ENCODE measurements at places on chromosomes 13 and 19.

DNA sequence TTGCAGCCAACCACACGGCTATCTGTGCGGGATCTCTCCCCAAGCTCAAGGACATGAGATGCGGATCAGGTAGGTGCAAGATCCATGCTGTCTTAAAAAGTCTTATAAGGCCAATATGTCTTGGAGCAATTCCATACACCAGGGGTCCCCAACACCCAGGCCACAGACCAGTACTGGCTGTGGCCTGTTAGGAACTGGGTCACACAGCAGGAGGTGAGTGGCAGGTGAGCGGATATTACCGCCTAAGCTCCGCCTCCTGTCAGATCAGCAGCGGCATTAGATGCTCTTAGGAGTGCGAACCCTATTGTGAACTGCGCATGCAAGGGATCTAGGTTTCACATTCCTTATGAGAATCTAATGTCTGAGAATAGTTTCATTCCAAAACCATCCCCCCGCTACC is 68.8 kb upstream of the ZNF599 start:
- DNase-seq, result no peak

DNA sequence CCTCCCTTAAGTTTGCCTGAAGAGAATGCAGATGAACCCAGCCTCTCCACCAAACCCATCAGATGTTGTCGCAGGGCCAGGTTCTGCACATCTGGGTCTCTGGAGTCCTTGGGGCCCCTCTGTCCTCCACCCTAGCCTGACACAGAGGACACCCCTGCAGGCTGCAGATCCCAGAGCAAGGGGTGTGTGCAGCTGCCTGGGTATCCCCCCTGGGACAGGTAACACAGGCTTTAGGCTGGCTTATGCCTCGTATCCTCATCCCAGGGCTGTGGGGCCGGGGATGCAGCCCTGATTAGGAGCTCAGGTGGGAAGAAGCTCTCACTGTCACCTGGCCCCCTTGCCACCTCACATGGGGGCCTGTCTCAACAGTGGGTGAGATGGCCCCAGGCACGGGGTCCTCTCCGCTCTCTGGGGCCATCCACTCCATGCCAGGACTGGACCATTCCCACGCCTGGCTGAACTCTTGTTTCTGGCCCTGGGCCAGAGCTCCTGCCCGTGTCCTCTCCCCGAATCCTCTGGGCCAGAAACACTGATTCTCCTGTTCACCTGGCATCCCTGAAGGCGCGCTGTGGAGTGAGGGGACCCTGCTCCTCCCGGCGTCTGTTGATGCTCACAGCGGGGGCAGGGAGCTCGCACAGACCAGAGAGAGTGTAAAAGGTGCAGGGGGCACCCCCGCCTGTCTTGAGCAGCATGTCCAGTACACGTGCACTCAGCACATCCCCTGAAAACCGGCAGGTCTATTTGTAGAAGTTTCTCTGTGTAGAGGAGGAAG is 38.7 kb upstream of the TPM4 start:
- no peak for DNase-seq

- no peak for DNase-seq
Observed at GRCh38 chr19:57560049-57560491, 407 bp upstream of the ZNF550 start.

- DNase-seq, result no peak
Observed at GRCh38 chr19:5827891-5828660, 11.4 kb downstream of the FUT6 start.

GRCh38 chr13:20525144-20525600 is 485 bp downstream of the CRYL1 start:
- no peak for DNase-seq

DNA sequence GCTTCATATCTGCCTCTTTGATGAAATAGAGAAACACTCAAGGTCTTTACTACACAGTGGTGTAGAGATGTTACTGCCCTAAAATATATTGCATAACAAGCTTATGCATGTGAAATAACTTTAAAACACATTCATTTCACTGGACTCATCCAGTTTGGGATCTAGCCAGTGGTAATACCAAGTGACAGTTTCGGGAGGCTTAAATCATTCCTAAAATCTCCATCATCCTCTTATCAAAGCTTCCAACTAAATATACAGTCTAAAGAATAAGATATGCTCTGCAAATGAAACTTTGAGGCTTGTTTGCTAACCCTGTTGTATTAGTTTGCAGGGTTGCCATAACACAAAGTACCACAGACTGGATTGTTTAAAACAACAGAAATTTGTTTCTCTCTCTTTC is 52.8 kb downstream of the THSD1 start:
- no peak for DNase-seq

DNA sequence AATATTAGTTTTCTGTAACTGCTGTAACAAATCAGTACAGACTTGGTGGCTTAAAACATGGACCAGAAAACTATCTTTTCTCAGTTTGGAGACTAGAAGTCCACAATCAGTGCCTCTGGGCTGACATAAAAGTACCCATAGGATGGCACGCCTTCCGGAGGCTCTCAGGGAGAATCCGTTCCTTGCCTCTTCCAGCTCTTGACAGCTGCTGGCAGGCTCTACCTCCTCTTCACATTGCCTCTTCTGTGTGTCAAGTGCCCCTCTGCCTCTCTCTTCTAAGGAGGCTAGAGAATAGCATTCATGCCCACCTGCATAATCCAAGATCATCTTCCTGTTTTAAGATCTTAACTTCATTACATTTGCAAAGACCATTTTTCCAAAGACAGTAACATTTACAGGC is 1194.2 kb downstream of the EFNB2 start:
- no peak for DNase-seq

DNA sequence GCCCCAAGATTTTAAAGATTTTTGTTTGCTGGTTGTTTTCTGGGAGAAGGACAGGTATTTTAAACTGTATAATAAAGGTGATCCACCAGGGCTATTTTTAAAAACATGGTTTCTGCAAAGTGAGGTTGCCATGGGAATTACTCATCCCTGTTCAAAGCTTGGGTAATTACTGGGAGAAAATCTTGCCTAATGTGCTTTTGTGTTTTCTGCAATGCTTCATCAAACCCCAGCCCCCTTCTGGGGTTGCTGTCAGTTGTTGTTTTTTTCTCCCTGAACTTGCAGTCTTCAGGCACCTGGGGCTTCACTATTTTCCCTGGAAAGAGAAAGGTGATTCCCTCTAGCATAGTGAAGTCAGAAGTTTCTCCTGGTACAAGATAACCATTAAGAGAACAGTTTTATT is 277.2 kb downstream of the NALCN start:
- no peak for DNase-seq

GRCh38 chr19:10690341-10690781 is 10.9 kb upstream of the QTRT1 start:
- DNase-seq, result no peak

GRCh38 chr13:70896136-70896535 is 787.9 kb upstream of the KLHL1 start:
- no peak for DNase-seq

DNA sequence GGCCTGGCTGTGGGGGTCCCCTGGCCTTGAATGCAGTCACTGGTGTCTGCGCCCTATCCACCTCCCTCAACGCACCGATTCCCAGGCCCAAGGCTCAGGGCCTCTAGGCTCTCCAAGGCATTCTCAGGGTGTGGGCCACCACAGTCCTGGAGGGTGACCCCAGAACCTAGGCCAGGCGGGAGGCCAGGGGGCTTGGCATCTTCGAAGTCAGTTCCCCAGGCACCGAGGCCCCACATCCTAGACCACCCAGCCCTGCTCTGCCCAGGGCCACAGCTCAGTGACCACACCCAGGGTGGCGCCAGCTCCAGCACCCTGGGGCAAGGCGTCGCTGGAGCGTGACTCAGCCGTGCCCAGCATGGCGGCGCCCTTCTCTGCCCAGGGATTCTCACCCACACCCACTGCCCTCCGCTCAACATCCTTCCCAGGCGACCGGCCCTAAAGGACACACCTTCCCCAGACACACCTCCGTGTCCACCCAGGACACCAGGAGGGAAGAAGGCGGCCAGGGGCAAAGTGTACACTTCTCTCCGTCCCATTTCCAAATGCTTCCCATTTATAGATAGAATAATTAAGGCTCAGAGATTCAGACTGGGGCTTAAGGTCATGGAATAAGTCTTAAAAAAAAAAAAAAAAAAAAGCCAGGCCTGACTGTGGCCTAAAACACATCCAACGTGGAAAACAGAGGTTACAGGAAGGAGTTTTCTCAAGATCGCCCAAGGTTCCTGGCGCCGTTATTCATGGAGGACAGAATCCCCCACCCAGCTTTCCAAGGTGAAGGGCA is 36.4 kb upstream of the NANOS3 start:
- DNase-seq, result peak; percentile 90

DNA sequence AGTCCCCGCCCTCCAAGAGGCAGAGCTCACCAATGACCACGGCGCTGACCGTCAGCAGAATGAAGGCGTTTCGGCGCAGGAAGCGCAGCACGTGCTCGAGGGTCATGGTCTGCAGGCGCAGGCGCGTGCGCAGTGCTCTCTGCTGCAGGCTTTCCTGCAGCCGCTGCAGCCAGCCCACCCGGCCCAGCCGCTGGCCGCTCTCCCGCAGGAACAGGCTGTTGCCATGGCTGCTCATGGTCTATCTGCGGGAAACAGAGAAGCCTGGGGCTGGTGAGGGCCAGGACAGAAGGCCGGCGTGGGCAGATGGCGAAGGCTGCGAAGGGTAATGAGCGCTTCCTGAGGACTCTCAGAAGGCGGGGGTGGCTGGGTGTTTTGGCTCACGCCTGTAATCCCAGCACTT is 7.0 kb downstream of the SLC1A6 start:
- DNase-seq, result no peak

- no peak for DNase-seq
Observed at GRCh38 chr13:35988648-35989081, 142.5 kb downstream of the DCLK1 start.

- DNase-seq, result no peak
Observed at GRCh38 chr13:51032831-51033230, 78.2 kb downstream of the C13orf42 start.
